ENCODE measurements at places on chromosomes 6 and 20. TPM values are rescaled to one million over a fixed set of nuclear protein-coding genes. Genes with fewer than 3 reads are reported as not detected.

SLC2A10 gene
- not detected for total RNA-seq

CD2AP gene
- 25.7 TPM for total RNA-seq

SEMG1 gene
- not detected for total RNA-seq

ULBP1 gene
- total RNA-seq = not detected

GGTLC1 gene
- total RNA-seq = not detected

- H3K4me1 ChIP-seq = no peaks in the 10 kb centered on the region
- no peak for DNase-seq
- H3K36me3 ChIP-seq = peaks cover 16% of the 10 kb centered on the region
- no peak overlapping the region for H3K27ac ChIP-seq
Observed at GRCh38 chr6:53517021-53517420, 27.9 kb downstream of the GCLC start.

- H3K27ac ChIP-seq = no peak overlapping the region
- H3K4me1 ChIP-seq = no peaks in the 10 kb centered on the region
- H3K27me3 ChIP-seq = no peaks in the 10 kb centered on the region
- no peak overlapping the region for H3K4me3 ChIP-seq
Observed at GRCh38 chr6:50025258-50025657, 3.5 kb upstream of the DEFB110 start.
